ENCODE measurements at places on chromosomes 13 and 19.

- no peak for DNase-seq
Observed at GRCh38 chr13:28106976-28107375, 6.6 kb upstream of the FLT3 start.

- peak; percentile 53 for DNase-seq
Observed at GRCh38 chr13:20387441-20387971, 138.2 kb downstream of the CRYL1 start.

DNA sequence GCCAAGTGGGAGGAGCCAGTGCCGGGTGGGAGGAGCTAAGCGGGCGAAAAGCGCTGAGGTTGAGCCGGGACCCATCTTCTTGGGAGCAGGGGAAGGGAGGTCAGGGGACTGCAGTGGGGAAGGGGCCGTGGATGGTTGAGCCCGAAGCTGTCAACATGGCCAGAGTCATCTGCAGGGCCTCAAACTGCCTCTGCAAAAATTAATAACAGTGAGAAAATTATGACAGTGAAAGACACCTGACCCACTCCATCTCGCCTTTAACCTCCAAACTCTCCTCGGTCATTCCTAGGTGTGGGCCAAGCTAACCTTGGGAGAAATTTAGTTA is 30.1 kb downstream of the ZNF557 start:
- DNase-seq, result no peak

DNA sequence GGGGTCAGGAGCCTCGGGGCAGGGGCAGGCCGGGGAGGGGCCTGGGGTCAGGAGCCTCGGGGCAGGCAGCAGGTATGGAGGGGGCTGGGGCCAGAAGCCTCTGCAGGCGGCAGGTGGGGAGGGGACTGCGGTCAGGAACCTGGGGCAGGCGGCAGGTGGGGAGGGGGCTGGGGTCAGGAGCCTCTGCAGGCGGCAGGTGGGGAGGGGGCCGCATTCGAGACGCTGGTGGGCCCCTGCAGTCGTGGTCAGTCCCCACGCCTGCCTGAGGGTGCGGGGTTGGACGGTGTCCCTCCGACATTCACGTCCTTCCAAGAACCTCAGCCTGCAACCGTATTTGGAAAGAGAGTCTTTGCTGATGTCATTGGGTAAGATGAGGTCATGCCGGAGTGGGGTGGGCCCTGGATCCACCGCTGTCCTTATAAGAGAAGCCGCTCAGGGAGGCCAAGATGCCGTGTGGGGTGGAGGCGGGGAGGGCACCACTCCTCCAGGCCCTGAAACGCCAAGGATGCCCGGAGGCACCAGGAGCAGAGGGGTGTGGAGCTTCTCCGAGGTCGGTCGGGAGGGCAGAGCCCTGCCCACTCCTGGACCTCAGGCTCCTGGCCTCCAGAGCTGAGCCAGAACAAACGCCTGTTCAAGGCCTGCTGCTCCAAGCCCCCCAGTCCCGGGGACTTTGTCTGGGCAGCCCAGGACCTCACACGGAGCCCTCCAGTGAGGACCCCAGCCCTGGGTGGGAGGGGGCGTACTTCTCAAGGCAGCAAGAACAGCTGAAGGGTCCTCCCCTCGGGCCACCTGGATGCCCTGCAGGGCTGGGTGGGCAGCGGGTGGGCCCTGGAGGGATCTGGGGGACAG is 30.1 kb downstream of the PIP5K1C start:
- DNase-seq, result peak; percentile 96

- DNase-seq, result no peak
Observed at GRCh38 chr19:45953676-45954075, 20.0 kb downstream of the NOVA2 start.

- DNase-seq, result no peak
Observed at GRCh38 chr13:24652359-24652758, 27.8 kb upstream of the ATP12A start.

DNA sequence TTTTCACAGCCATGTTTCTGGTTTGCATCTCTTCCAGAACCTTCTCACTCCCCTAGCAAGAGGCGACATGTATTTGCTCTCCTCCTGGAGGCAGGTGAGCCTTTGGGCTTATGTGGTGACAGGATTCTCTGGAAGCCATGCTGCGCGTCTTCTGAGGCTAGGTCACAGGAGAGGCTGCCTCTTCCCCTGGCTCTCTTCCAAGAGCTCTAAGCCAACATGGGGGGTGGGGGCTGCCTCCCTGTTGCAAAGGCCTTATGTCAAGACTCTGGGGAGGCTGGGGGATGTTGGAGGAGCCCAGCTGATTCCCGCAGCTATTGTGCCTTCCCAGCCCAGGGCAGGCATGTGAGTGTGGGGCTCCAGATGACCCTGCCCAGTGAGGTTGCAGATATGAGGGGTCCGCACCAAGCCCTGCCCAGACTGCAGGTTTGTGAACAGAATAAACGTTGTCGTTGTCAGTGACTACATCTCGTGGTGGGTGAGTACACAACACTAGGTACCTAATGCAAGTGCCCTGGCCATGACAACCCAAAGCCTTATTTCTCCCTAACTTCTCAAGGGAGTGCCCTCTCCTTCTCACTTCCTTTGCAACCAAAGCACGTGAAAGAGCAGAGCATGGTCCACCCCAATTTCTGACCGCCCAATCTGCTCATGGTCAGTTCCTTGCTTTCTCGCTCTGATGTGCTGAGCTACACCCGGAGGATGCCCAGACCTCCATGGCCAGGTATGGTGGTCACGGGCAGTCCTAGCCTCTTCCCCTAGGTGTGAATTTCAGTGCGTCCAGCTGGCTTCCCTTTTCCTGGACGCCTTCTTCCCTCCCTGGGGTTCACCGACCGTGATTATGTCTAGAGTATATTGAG is 44.9 kb downstream of the TEX29 start:
- DNase-seq, result no peak

DNA sequence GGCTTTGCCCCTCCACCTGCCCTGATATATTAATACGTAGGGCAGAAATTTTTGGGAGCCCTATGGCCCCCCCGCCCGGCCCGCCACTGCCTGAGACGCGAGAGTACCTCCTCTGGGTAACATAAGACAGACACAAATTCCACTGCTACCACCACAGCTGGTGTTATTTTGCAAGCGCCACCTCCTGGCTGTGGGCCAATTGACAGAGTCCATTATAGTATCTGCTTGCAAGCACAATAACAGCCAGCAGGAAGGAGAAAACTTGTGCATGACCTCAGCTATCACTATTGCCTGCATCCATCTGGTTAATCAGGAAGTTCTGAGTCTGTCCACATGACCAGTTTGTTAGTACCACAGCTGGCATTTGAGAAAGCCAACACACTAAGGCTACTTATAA is 25.3 kb upstream of the OR10H2 start:
- DNase-seq, result peak; percentile 0

DNA sequence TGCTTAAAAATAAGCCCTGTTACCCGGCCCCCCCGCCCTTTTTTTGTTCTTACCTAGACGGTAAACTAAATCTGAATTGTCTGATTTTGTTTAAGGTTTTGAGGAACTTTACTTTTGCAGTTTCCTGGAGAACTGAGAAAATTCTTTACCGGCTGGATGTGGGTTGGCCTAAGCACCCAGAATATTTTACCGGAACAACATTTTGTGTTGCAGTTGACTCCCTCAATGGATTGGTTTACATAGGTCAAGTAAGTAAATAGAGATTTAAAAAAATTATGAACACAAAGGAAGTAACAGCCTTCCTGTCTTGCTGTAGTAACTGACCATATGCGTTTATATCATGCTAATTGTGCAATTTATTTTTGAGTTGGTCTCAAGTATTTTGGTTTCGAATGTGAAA is 785 bp downstream of the NHLRC3 start:
- no peak for DNase-seq

DNA sequence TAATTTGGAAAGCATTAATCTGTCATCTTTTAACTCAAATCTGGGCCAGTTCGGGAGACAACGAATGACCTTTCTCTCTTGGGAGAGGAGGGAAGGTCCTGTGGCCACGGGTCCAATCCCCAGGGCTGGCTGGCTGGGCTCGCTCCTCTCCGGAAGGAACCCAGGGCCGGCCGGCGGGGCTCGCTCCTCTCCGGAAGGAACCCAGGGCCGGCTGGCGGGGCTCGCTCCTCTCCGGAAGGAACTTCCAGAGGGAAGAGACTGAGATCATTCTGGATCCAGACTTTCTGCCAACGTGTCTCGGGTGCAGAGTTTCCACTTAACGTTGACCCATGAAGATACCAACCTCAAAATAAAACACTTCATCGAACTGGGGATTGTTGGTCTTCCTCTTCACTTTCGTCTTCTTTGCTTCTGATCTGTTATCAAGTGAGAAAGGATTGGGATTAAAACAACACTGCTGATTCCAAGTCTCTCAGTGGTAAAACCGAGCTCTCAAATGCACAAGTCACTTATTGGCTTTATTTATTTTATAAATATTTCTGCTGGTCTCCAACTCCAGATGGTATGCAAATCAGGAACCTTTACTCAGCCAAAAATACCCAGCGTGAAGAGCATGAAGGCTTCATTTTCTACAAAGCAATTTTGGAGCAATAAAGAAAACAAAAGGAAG is 53.3 kb upstream of the C13orf46 start:
- DNase-seq, result no peak

GRCh38 chr19:6056801-6057650 is 53.3 kb downstream of the RFX2 start:
- peak; percentile 96 for DNase-seq

GRCh38 chr13:27018344-27018861 is 153.2 kb downstream of the USP12 start:
- peak; percentile 42 for DNase-seq

DNA sequence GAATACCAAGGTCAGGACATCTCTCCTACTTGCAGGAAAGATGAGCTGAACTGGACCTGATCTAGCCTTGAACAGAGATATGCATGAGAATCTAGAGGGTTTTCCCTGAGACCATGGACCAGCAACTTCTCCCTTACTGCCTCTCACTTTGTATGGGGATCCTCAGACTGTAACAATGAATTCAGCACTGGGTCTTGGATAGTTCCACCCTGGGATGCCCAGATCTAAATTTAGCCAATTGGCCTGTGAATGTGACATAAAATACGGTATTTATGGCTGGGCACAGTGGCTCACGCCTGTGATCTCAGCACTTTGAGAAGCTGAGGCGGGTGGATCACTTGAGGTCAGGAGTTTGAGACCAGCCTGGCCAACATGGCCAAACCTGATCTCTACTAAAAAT is 15.3 kb upstream of the LILRA2 start:
- no peak for DNase-seq

DNA sequence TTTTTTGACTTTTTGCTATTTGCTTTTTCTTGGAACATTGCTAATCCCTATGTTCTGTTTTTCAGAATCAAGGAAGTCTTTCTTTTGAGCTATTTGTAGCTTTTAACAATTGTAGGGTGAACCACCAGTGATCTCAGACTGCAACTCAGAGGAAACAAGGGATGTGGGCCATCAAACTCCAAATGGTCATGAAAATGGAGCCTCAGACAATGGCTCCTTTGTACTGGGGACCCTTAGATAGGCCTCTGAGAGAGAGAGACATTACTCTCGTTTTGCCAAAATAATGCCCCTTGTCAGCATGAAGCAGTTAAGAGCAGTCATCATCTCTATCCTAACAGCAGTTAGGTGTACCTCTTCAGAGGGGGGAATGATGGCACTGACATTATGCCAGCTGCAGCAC is 56.4 kb upstream of the GJB6 start:
- no peak for DNase-seq

DNA sequence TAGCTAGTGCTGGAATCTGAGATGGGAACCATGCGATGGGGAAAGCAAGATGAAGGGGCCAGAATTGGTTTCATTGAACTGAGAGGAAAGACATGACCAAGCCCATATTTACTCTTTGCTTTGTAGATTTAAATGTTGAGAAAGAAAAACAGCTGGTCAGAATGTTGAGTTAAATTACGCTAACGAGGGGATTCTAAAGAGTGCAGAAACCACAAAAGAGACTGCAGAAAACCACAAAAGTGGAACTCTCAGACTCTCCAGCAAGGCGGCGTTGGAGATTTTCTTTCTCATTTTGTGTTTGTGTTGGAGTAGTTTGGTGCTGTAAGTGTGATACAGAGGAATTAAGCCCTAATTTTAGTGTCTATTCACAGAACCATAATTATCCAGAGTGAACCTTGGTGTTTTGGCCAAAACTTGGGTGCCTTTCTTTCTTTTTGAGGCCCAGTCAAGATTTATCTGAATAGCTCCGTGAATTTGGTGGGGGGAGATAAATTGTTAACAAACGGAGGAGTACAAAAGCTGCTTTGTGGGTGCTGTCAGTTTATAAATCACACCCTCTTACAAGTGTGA is 26.3 kb downstream of the SAE1 start:
- peak; percentile 42 for DNase-seq

- DNase-seq, result no peak
Observed at GRCh38 chr13:59671881-59672280, 491.8 kb downstream of the DIAPH3 start.

GRCh38 chr13:28719227-28720055 is 671 bp upstream of the SLC46A3 start:
- DNase-seq, result peak; percentile 95

DNA sequence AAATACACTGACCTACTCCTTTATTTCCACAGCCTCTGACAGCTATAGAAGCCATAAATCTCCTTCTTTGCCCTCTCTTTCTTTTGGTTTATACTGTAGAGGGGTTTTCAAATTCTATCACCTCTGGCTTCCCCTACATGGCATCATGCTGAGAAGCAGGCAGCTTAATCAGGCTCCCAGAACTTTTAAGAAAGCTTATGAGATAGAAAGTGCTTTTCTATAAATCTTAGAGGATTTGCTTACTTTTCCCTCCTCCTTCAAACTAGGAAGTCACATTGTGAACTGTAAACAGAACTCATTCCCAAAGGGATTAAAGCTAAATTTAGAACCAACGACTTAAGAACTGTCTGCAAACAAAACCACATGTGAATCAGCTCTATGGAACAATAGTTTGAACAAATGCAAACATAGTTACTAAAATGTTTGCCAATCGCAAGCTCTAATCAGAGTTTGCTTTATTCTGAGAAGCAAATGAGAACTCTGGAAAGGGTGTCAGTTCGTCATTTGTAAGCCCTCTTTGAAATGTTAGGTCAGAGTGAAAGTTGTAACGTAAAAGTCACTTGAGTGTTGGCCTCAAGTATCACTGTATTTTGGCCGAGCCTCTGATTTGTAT is 344.1 kb downstream of the RFC3 start:
- peak; percentile 94 for DNase-seq

GRCh38 chr19:362154-362553 is 17.6 kb upstream of the MIER2 start:
- no peak for DNase-seq

All from amniotic epithelial cell (primary cell).